ENCODE measurements at places on chromosomes 2 and 18. TPM values are rescaled to one million over a fixed set of nuclear protein-coding genes. Genes with fewer than 3 reads are reported as not detected.

Gene GAL3ST2
- not detected for total RNA-seq

Gene POTEE
- 1.7 TPM for total RNA-seq

Gene POTEI
- total RNA-seq: 0.40 TPM

Gene PROM2
- not detected for total RNA-seq

Gene HK2
- total RNA-seq: 8.9 TPM

Gene ANKRD30BL
- not detected for total RNA-seq

Gene CGREF1
- 3.4 TPM for total RNA-seq

Gene GPAT2
- 0.06 TPM for total RNA-seq

Gene INPP5D
- total RNA-seq: not detected

Gene PDE1A
- total RNA-seq: not detected

Gene ATOH8
- total RNA-seq: 17.7 TPM

Gene DNPEP
- total RNA-seq: 72.1 TPM

Gene REG1A
- not detected for total RNA-seq

Gene HOXD9
- total RNA-seq: 2.5 TPM

Gene SP140
- 0.11 TPM for total RNA-seq

Gene DYSF
- 5.9 TPM for total RNA-seq

Gene MYO1B
- 98.0 TPM for total RNA-seq

Gene GLI2
- total RNA-seq: 4.2 TPM

Gene UGT1A4
- not detected for total RNA-seq

Gene IL1B
- 13.5 TPM for total RNA-seq

Gene HTR2B
- not detected for total RNA-seq

Gene MC2R
- total RNA-seq: not detected

Gene NXPH2
- 1.4 TPM for total RNA-seq

Gene REG3A
- total RNA-seq: not detected

Gene ARHGEF33
- not detected for total RNA-seq

Gene SPC25
- 59.7 TPM for total RNA-seq

Gene CFAP221
- total RNA-seq: 2.0 TPM

Gene NEURL3
- 1.2 TPM for total RNA-seq

Measured in Daoy (cell line).